ENCODE measurements at places on chromosomes 2 and 18.

DNA sequence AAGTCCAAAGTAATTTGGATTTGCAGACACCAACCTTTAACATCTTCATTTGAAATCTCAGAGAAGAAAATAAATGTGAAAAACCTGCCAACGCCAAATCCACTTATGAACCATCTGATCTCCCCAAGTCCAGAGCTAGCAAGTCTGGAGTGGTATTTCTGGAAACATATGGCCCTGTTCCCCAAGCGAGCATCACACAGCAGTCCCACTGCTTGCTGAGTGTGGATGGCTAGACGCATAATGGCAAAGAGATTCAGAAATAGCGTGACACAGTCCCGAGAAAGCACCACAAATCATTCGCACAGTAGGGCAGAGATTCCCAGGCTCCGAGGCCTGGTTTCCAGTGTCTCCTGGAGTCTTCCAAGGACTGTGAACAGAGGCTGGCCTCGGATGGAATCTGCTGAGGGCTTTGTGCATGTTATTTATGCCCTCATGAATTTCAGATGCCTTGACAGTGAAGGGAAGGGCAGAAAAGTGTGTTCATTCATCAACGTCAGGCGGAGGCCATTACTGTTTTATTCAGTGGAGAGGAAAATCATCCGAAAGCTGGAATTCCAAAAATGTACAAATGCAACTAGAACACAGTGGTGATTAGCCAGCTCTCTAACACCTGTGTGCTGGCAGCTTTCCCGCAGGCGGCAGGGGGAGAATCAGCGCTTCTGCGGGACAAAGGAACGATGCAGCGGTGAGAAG, 417.0 kb downstream of the EIPR1 start:
- no peak for DNase-seq

DNA sequence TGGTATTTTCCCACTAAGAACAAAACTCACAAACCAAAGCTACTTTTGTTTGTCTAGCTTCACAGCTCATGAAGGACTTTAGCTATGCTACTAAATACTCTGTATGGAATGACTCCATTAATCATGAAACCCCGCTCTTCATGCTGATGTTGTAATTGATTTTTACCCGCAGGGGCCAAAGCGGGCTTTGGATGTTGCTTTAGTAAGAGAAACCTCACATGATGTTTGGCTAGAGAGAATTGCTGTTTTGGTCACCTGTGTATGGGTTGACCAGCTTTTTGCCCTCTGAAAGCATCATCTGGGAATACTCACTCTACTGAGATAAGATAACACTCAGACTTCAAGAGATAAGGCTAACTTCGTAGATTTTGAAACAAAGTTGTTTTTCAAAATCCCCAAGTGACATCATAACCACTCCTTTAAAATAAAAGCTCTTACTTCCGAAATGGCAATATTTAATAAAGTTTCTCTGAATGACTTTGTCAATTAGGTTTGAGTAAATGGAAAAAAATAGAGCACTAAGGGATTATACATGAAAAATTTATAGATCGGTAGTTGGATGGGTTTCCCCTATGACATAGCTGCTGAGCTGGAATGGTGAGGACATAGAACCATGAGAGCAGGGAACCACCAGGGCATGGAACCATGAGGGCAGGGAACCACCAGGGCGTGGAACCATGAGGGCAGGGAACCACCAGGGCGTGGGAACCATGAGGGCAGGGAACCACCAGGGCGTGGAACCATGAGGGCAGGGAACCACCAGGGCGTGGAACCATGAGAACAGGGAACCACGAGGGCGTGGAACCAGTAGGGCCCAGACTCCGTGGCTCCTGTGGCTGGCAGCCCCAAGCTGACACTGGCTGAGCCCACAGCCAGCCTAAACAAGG, 31.9 kb downstream of the ACKR3 start:
- DNase-seq = no peak

DNA sequence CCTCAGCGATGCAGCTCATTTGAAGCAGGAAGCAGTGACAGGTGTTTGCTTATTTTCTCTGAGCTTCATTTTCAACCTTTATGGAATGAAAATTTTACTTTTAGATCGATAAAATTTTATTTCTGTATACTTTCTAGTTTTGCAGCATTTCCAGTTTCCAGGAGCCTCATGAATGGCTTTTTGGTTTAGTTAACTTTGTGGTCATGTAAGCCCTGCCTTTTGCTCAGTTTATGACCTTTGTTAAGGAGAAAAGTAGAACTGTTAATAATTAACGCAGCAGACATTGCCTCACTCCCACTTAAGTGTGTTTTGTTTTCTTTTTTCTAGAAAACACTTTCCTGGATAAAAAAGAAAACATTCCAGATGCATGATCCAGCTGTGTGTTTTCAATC, 4.4 kb upstream of the FARP2 start:
- no peak for DNase-seq

- no peak for DNase-seq
These were observed 16.6 kb upstream of the SPOPL start for GRCh38 chr2:138485019-138485418.

DNA sequence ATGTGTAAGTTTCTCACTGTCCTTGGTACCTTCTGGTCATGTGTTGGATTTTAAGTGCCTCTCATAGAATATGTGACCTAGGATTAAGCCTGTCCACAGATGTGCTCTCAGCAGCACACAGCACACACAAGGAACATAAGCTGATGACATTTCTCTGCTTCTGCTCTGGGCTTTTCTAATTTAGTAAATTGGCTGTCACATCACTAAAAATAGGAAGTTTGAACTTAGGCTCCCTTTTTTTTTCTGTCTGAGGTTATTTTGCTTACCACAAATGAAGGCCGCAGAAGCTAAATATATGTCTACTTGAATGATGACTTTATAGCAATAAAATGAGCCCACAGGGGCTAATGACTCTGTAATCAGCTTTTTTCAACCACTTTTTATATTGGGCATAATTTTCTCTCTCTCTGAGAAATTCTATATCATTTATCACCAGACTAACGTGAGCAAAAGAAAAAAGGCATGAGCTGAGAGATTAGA, 150.2 kb upstream of the KLHL14 start:
- peak; percentile 66 for DNase-seq

GRCh38 chr2:169237286-169237685, 125.0 kb downstream of the LRP2 start:
- peak; percentile 25 for DNase-seq

GRCh38 chr2:17878281-17879136, at the start of gene KCNS3:
Gene KCNS3 (plus strand): TSS chr2:17878667. CDS start chr2:17931009, 52,342 bp downstream.
- peak; percentile 64 for DNase-seq

DNA sequence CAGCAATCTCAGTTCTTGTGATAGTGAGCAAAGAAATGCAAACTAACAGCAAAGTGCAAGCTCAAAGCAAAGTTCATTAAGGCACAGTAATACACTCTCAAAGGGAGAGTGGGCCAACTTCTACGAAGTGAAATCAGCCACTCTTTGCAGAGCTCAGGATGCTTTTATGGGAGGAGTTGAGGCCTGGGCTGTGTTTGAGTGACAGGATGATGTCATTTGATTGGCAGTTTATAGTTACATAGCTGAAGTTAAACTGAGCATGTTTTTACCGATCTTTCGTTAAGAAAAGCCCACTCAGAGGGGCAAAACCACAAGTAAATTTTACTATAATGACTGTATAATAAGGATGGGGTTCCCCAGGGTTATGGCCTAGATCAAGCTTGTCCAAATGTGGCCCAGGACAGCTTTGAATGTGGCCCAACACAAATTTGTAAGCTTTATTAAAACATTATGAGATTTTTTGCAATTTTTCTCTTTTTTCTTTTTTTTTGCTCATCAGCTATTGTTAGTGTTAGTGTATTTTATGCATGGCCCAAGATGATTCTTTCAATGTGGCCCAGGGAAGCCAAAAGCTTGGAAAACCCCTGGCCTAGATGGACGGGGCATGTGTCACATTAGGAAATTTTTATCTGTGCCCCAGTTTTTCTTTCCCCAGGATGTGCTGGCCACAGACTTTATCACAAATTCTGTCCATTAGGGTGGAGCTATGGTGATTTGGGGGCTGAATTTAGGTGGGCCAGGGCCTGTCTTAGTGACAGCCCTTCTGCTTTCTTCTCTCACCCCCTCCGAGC, 8.3 kb upstream of the DNAH7 start:
- DNase-seq = no peak

DNA sequence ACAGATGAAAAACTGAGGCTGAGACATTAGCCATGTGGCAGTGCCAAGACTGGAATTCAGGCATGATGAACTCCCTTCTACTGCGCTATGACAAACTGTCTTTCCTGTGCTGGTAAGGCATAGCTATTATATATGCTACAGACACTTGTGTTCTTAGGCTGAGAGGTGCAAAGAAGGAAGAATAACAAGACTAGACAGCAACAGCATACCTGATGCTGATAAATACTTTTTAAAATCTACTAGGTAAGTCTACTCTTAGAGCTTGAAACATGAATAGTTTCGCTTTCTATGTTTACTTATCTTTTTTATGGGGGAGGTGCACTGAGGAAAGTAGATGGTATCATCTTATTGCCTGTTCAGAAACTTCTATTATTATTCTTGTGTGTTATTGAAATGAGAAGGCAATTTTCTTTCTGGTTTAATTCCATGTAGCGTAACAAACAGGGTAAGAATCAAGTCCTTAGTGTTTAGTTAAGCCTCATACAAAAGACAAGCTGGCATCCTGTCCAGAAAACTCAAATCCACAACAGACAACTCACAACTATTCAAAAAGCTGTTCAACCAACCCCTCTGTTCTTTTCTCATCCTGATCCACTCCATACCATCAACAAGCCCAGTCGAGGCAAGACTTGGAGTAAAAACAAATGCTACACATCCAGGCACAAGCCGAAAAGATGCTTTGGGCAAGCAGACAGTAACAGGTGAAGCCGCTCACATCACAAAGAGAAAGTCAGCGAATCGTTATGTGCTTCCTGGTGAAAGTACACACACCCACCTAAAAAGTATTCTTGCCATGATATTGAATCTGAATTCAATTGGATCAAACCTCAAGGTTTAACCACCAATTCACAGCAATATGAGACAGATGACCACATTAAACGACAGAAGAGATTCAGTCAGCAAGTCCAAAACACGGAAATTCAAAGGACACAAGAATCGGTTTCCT, 1.5 kb downstream of the TTC32 start:
- peak; percentile 56 for DNase-seq

DNA sequence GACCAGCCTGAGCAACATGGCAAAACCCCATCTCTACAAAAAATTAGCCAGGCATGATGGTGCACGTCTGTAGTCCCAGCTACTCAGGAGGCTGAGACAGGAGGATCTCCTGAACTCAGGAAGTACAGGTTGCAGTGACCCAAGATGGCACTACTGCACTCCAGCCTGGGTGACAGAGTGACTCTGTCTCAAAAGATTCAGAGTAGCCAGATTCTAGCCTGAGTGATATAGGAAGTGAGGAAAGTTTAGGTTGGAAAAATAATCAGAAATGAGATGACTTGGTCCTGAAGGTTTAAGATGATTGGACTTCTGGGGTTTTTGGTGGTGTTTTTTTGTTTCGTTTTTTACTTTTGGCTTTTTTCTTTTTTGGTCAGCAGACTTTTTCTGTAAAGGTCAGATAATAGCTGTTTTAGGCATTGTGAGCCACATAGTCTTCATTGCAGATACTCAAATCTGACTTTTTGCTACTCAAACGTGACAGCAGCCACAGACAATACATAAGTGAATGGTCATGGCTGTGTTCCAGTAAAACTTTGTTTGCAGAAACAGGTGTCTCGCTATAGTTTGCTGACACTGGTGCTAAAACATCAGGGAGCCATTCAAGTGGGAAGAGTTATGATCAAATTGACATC, 104.1 kb upstream of the UBXN4 start:
- DNase-seq = no peak

GRCh38 chr2:176085120-176085788, 1.5 kb upstream of the EVX2 start:
- no peak for DNase-seq

All from MM.1S (cell line).